LoVo (cell line): ENCODE measurements at places on chromosomes 3 and 15.

- peak; percentile 26 for DNase-seq
Observed at GRCh38 chr3:155853214-155854140, 750 bp downstream of the SLC33A1 start.

GRCh38 chr3:197298945-197299854 lies 788 bp upstream of the DLG1 start:
- DNase-seq = peak; percentile 69

DNA sequence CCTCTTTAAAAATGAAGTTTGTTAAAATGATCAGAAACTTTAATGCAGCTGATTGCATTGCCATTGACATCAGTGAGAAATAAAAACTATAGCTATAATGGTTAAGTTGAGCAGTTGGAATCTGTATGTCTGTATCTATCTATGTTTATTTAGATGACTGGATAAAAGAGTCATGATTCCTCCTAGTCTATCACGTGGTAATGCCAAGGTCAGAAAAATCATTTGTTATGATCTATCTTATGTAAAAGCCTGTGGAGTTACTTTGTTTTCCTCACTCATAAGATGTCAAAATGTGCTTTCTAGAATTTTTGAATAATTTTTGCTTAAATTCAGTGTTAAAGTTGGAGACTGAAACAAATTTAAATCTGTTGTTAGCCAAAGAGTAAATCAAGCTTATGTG lies 63.3 kb downstream of the MBNL1 start:
- no peak for DNase-seq

DNA sequence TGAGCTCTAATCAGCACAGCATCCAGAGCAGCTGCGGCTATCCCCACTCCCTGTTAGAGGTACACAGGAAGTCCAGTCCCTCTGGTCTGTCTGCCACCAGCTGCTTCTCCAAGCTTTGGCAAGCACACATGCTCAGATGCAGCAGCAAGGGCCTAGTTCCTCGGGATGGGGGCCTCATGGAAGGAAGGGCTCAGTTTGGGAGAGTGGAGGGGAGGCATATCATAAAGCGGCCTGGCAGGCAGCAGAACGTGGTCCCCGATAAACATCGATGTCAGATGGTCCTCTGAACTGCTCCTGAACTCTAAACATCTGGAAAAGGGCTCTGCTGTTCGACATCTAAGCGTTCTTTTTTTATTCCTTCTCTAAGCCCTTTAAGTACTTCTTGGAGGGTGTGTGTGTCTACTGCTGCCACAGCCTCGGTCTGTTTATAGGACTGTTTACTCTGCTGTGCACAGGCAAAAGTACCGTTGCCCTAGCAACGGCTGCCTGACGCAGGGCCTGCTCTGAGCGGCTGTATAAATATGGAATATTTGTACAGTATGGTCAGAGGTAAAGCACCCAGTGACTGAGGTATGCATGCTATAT lies 74.6 kb downstream of the PRICKLE2 start:
- DNase-seq = peak; percentile 40

DNA sequence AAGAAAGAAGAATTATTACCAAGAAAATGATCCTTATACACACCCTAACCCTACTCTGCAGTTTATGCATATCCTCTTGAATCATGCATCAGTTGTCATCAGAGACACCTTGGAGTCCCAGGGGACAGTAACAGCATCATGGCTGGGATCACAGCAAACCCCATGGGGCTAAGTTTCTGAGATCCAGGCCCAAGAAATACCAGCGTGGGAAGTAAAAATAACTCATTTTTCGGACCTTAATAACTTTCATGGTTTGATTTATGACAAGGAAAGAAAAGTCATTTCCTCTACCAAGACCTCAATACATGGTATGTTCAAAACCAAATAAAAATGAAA lies 38.8 kb upstream of the B3GNT5 start:
- no peak for DNase-seq

- no peak for DNase-seq
Observed at GRCh38 chr15:70931821-70932220, 39.2 kb downstream of the LRRC49 start.

GRCh38 chr3:30141178-30141581 lies 465.2 kb upstream of the TGFBR2 start:
- DNase-seq = no peak

DNA sequence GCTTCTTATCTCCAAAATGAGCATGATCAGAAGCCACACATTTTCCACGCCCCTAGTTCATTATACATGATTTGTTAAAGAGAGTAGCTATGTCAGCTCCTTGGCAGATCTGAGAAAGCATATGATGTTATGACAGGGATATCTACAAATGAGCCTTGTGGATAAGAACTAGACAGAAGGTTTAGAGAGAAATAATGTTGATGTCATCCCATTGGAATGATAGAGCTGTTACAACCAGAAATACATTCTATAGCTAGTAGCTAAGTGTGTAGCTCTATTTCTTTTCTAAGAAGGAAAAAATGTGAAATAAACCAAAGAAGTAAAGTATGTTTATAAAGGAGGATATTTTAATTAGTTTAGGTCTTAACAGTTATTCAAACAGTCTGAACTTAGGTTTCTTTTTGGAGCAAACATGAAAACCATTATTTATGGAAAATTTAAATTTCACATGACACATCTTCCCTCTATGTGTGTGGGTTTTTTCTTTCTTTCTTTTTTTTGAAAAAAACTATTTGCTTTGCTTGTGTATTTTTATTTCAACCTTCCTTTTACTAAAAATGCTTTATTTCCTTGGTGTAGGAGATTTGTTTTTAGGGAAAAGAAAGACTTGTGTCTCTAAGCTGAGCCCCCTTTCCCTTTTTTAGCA lies 167.7 kb downstream of the GHSR start:
- no peak for DNase-seq

- no peak for DNase-seq
Observed at GRCh38 chr3:168613151-168613550, 517.4 kb upstream of the GOLIM4 start.

GRCh38 chr3:194485881-194486539 lies 792 bp downstream of the ATP13A3 start:
- DNase-seq = no peak

DNA sequence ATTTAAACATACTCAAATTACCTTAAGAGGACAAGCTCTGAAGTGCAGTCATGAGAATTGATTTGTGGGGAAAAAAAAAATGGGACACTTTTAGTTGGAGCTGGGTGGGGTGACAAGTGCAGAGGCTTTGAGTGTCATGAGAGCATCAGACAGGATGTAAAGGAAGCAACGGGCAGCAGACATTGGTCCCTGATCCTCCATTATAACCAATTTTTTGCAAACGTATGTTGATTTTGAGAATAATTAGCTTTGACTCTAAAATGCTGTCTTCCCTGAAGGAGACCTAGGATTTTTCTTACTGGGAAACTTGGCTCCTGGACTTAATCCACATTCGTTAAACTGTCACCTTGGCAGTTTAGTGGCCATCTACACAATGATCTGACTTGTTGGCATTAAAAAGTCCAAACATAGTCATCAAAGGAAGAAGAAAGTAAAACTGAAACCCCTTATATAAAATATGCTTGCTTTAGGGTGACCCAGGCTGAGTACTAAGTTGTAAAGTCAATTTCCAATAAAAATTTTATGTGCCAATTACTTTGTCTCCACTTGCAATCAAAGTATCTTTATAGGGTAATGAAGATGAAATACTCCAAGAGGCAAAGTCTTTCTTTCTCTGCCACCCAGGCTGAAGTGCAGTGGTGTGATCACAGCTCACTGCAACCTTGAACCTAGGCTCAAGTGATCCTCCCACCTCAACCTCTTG lies 45.6 kb downstream of the BCL2L10 start:
- DNase-seq = peak; percentile 50

- DNase-seq = no peak
Observed at GRCh38 chr15:72785841-72786240, 2.3 kb upstream of the ADPGK start.

- no peak for DNase-seq
Observed at GRCh38 chr3:71573181-71573580, 10.3 kb downstream of the FOXP1 start.
